ENCODE measurements at places on chromosomes 13 and 19.

GRCh38 chr19:5048091-5048726 is 79.3 kb downstream of the KDM4B start:
- DNase-seq, result no peak

- no peak for DNase-seq
These were observed 758 bp upstream of the CACNG7 start for GRCh38 chr19:53908106-53908934.

GRCh38 chr13:26509491-26509890 is 48.0 kb upstream of the WASF3 start:
- no peak for DNase-seq

- DNase-seq, result no peak
These were observed 93.8 kb upstream of the RAP2A start for GRCh38 chr13:97339988-97340749.

GRCh38 chr19:3047496-3048189 is 14.7 kb downstream of the TLE5 start:
- no peak for DNase-seq

DNA sequence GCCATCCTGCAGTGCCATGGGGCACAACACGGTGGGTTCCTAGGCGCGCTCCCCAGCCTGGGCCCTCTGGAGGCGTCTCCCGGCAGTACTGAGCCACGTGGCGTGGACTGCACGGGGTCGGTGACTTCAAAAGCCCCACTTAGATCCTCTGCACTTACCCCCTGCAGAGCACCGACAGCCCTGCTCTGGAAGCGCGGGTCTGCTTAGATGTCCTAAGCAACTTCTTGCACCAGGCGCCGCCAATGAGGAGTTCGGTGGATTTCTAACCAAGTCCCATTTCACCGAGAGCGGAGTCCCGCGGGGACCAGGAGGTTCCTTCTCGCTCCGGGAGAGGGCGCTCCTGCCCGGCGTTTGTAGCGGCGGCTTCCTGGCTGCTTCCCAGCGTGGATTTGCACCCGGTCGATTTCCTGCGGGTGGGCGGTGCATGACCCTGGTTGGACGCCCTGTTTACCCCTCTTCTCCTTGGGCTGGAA is 25.2 kb upstream of the ZNF845 start:
- no peak for DNase-seq

DNA sequence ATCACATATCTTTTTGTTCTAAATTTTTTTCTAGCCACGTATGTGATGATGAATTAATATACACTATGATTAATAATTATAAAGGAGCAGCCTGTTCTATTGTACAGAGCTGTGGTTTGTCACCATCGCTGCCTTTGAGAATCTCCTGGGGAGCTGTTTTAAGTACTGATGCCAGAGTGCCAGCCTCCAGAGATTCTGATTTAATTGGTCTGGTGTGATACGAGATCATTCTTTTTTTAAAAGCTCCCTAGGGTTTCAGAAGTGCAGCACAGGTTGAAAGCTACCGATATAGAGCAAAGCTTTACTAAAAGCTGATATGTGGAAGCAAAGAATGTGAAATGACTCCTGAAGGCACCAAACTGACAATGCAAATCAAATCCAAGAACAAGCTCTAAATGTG is 314.7 kb downstream of the ITGBL1 start:
- no peak for DNase-seq

DNA sequence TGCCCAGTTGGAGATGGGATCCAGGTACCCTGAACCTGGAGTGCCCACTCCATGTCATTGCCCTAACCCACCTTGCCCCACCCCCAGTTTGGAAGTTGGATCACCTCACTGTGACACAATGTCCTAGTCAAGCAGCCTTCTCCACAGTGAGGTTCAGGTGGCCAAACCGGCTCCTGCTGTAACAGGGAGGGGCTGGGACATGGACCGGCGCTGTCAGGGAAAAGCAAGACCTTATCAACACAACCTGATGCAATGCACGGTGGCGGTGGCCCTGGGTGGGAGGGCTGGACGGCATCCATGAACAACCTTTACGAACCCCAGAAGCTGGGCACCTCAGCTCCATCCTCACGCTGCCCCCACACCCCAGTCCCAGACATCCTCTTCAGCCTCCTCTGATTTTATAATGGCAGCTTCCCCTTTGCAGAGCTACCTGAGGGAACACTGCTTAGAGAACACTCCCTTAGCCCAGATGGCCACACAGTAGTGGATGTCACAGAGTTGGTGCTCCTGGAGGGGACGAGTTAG is 1.6 kb upstream of the KRTDAP start:
- no peak for DNase-seq

GRCh38 chr19:13090511-13091231 is 12.0 kb downstream of the LYL1 start:
- no peak for DNase-seq

GRCh38 chr13:26760832-26761582 is 421 bp upstream of the GPR12 start:
- DNase-seq, result no peak

Data from vagina (tissue), 2 donors.